CD4-positive, alpha-beta T cell (primary cell): ENCODE measurements at places on chromosomes 1 and 21. TPM values are rescaled to one million over a fixed set of nuclear protein-coding genes. Genes with fewer than 3 reads are reported as not detected.

DNA sequence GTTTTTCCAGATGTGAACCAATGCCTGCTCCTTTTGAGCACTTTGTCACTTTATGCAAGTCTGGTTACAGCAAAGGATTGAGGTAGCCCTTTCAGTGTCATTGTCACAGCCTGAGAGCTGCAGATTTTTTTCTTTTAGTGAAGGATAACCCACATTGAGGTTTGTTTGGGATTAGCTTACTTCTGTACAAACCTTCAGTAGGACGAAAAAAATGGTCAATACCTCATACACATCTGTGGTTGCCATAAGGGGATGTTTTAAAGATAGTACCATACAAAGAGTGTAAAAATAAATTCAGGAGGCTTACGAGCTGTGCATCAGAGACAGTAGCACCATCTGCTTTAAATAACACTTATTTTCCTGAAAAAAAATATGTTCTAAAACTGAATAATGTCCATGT lies 566.0 kb downstream of the AJAP1 start:
- H3K4me3 ChIP-seq = no peak overlapping the region
- H3K27me3 ChIP-seq = no peaks in the 10 kb centered on the region
- no peak overlapping the region for H3K27ac ChIP-seq
- H3K4me1 ChIP-seq = no peaks in the 10 kb centered on the region
- no peaks in the 10 kb centered on the region for H3K36me3 ChIP-seq

DNA sequence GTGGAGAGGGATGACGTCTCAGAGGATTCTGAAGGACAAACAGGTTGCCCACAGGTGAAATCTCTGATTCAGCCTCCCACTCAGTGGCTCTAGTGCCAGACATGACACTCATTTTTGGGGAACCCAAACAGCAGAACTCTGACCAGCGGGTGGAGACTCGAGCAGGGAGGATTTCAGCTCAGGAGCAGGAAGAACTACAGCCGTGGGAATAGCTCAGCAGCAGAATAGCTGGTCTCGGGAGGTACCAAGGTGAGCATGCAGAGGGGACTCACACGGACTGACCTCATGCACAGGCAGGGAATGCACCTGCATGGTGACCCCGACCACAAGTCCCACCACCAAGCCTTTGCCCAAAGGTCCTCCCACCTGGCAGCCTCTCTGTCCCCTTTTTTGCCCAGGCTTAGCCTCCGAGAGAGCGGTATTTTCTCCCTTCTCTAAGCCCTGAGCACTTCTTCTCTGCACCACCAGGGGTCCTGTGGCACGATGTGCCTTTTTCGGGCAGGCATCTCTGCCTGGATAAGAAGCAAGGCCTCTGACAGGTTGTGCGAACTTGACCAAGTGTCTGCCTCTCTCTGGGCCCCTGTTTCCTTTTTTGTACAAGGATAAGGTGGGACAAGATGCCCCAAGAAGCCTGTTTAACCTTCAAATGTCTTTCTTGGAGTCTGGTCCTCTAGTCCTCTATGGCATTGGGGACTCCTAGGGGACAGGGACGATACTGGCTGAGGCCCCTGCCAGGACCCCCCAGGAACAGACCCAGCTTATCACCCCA lies 8.8 kb upstream of the FGR start:
- H3K4me3 ChIP-seq = no peak overlapping the region
- no peak overlapping the region for H3K27ac ChIP-seq
- no peaks in the 10 kb centered on the region for H3K36me3 ChIP-seq
- H3K4me1 ChIP-seq = peaks cover 23% of the 10 kb centered on the region

GRCh38 chr1:230609208-230609607 lies 33.1 kb upstream of the COG2 start:
- H3K27ac ChIP-seq = no peak overlapping the region
- H3K4me1 ChIP-seq = no peaks in the 10 kb centered on the region
- no peak for DNase-seq
- no peak overlapping the region for H3K4me3 ChIP-seq

DNA sequence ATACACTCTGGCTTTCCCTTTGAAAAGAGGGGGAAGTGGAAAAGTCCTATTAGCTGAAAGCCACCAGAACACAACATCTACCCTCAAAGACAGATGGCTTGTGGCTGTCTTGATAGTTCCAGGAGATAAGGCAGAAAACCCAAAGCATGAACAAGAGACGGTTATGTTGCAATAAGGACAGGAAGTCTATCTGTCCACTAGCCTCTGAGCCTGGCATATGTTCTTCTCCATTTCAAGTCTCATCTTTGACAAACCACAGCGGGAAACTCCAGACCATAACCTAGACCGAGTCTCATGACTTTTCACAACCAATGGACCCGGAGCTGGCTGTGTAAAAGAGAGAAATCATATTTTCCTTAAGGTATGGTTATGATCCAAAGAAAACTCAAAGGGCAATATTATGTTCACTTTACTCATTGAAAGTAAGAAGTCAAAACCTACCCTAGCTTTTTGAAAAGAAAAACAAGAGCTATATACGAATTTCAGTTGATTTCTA lies 33.8 kb downstream of the DUSP10 start:
- no peak overlapping the region for H3K4me3 ChIP-seq
- H3K27ac ChIP-seq = no peak overlapping the region
- H3K4me1 ChIP-seq = peaks cover 46% of the 10 kb centered on the region
- no peaks in the 10 kb centered on the region for H3K27me3 ChIP-seq
- DNase-seq = no peak

GRCh38 chr21:44589586-44590305 lies 2.6 kb downstream of the KRTAP10-6 start:
- no peaks in the 10 kb centered on the region for H3K4me1 ChIP-seq
- no peak overlapping the region for H3K27ac ChIP-seq
- no peaks in the 10 kb centered on the region for H3K36me3 ChIP-seq
- H3K4me3 ChIP-seq = no peak overlapping the region

DNA sequence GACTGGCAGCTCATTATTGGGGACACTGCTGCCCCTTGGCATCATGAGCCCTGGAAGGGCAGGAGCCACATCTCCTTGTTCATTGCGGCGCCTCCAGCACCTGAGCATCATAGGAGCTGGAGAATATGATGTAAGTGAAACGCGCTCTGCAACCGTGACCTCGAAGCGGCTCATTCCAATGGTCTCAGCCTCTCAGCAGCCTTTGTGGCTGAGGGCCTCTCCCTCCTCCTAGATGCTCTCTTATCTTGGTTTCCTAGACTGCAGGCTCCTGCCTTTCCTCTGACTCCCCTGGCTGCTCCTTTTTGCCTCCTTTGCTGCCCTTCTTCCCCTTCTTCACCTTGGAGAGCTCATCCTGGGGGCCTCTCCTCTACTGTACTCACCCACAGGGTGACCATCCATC lies 83.6 kb upstream of the CASZ1 start:
- H3K27ac ChIP-seq = no peak overlapping the region
- H3K4me3 ChIP-seq = no peak overlapping the region
- peaks cover under 1% of the 10 kb centered on the region for H3K27me3 ChIP-seq
- no peak for DNase-seq
- H3K36me3 ChIP-seq = no peaks in the 10 kb centered on the region

DNA sequence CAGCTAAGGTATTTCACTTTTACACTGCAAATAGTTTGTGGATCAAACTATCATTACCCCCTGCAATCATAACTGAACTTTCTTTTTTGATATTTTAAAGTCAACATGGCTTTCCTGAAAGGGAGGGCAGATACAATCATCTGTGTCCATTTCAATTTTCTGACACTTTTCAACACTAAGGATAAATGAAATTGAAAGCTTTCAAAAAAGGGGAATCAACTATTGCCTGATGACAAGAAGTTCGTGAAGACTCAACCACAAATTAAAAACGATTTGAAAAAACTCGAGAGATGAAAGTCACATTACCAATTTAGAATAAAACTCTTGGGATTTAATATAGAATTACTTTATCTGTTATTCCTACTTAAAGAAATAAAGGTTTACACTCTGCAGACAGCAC lies 11.7 kb downstream of the SRSF4 start:
- H3K4me3 ChIP-seq = no peak overlapping the region
- no peak overlapping the region for H3K27ac ChIP-seq
- H3K4me1 ChIP-seq = peaks cover 40% of the 10 kb centered on the region
- H3K27me3 ChIP-seq = no peaks in the 10 kb centered on the region
- no peak for DNase-seq

- H3K27ac ChIP-seq = no peak overlapping the region
- no peaks in the 10 kb centered on the region for H3K36me3 ChIP-seq
- no peaks in the 10 kb centered on the region for H3K4me1 ChIP-seq
- no peak for DNase-seq
- no peak overlapping the region for H3K4me3 ChIP-seq
These were observed 50.7 kb downstream of the KMO start for GRCh38 chr1:241582921-241583321.

GRCh38 chr1:34054920-34055319 lies 110.1 kb downstream of the CSMD2 start:
- no peaks in the 10 kb centered on the region for H3K4me1 ChIP-seq
- H3K36me3 ChIP-seq = no peaks in the 10 kb centered on the region
- no peak for DNase-seq

DNA sequence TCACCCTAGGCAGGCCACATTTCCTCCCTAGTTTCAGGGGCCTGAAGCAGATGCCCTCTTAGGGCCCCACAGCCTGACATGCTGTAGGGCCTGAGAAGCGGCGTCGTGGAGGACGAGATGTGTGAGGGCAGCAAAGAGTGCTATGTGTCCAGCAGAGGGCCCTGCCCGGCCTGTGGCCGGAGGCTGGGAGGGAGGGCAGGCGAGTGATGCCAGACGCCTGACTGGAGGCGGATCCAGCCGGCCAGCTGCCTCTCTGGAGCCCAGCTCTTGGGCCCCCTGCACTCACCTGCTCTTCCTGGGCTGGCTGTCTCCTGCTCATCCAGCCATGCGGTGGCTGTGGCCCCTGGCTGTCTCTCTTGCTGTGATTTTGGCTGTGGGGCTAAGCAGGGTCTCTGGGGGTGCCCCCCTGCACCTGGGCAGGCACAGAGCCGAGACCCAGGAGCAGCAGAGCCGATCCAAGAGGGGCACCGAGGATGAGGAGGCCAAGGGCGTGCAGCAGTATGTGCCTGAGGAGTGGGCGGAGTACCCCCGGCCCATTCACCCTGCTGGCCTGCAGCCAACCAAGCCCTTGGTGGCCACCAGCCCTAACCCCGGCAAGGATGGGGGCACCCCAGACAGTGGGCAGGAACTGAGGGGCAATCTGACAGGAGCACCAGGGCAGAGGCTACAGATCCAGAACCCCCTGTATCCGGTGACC lies at the start of gene GPR37L1:
TSS of gene GPR37L1 (plus strand) at position 279 of the 697 bp plus-strand sequence. CDS start at position 326, 47 bp downstream.
- no peak for DNase-seq
- H3K27me3 ChIP-seq = no peaks in the 10 kb centered on the region
- no peaks in the 10 kb centered on the region for H3K36me3 ChIP-seq
- H3K4me1 ChIP-seq = no peaks in the 10 kb centered on the region
- no peak within 1 kb of the TSS for H3K4me3 ChIP-seq

- H3K27ac ChIP-seq = no peak overlapping the region
- peaks cover 81% of the 10 kb centered on the region for H3K36me3 ChIP-seq
- no peaks in the 10 kb centered on the region for H3K27me3 ChIP-seq
- H3K4me1 ChIP-seq = no peaks in the 10 kb centered on the region
- no peak for DNase-seq
- H3K4me3 ChIP-seq = no peak overlapping the region
These were observed 12.3 kb upstream of the SLC25A34 start for GRCh38 chr1:15723631-15724246.

DNA sequence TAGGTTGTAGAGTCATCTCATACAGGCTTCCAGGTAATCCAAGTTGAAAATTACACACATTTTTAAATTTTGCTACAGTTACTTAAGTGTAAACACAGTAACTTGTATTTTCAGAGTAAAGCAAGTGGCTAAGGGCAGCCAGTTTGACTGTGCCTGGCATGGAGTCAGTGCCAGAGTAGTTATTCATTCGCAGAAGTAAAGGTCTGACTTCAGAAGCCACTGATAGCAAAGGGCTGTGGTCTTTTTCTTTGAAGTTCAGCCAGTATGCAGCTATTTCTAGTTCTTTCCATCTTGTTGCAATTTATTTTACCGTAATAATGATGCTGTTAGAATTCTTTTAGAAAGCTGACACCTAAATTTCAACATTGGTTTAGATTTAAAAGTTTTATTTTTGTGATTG lies 9.4 kb downstream of the TMEM50A start:
- H3K36me3 ChIP-seq = peaks cover 61% of the 10 kb centered on the region
- H3K27me3 ChIP-seq = no peaks in the 10 kb centered on the region
- no peak for DNase-seq
- no peak overlapping the region for H3K4me3 ChIP-seq

DNA sequence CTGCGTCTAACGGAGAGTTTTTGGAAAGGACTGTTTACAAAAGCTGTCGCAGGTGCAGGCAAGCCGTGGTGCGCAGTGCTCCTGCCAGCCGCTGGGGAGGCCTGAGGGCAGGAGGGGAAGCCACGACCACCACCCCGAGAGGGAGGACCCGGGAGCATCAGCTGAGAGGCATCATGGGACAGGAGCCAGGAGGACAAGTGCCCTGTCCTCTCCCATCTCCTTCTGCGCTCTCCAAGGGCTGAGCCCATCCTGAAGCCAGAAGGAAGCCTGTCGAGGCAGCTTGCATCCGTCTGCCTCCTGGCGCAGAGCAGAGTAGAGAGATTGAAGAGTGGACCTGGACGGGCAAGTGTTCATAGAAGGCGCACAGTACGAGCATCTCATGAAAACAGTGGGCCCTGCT lies 310.9 kb downstream of the KIF26B start:
- H3K36me3 ChIP-seq = no peaks in the 10 kb centered on the region
- no peak overlapping the region for H3K27ac ChIP-seq
- H3K4me3 ChIP-seq = no peak overlapping the region

- H3K4me3 ChIP-seq = no peak overlapping the region
- no peaks in the 10 kb centered on the region for H3K4me1 ChIP-seq
- DNase-seq = no peak
These were observed 42.0 kb downstream of the ZBTB18 start for GRCh38 chr1:244092964-244093638.

DNA sequence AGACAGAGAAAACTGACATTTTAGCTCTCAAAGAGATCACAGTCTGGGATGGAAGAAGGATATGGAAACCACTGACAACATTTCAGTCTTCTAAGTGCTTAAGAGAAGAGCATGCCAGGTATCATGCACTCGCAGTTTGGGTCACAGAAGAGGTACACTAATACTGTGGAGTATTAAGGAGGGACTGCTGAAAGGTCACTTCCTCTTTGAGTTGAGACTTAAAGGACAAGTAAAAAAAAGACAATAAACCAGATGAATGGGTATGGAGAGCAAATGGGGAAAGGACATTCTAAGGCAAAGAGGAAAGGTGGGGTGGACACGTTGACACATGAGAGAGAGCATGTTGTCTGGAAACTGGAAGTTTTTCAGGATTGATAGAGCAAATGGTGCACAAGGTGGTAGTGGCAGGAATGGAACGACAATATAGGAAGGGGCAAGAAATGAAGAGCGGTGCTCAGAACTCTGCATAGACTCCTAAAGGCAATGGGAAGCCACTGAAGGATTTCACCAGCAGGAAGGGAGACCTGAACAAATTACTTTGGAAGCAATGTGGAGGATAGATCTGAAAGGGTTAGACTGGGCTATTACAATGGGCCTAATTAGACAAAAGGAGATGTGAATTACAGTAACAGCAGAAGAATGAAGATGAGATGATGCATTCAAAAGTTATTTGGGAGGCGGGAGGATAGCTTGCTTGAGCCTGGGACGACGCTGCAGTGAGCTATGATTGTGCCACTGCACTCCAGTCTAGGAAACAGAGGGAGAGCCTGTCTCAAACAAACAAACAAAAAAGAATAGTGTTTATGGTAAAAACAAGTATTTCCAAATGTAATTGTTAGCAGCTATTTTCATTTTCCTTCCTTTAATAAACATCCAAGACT lies 11.1 kb downstream of the DIPK1A start:
- H3K27me3 ChIP-seq = no peaks in the 10 kb centered on the region
- H3K36me3 ChIP-seq = no peaks in the 10 kb centered on the region
- peaks cover 27% of the 10 kb centered on the region for H3K4me1 ChIP-seq

C1QTNF12 gene
- 3.4 TPM for total RNA-seq

LINGO4 gene
- 0.16 TPM for total RNA-seq

RIPPLY3 gene
- total RNA-seq = not detected

CA14 gene
- total RNA-seq = not detected

AMY1A gene
- not detected for total RNA-seq

SYT2 gene
- not detected for total RNA-seq

OPRD1 gene
- total RNA-seq = not detected

OR2M3 gene
- total RNA-seq = not detected
